ENCODE measurements at places on chromosomes 2 and 18.

DNA sequence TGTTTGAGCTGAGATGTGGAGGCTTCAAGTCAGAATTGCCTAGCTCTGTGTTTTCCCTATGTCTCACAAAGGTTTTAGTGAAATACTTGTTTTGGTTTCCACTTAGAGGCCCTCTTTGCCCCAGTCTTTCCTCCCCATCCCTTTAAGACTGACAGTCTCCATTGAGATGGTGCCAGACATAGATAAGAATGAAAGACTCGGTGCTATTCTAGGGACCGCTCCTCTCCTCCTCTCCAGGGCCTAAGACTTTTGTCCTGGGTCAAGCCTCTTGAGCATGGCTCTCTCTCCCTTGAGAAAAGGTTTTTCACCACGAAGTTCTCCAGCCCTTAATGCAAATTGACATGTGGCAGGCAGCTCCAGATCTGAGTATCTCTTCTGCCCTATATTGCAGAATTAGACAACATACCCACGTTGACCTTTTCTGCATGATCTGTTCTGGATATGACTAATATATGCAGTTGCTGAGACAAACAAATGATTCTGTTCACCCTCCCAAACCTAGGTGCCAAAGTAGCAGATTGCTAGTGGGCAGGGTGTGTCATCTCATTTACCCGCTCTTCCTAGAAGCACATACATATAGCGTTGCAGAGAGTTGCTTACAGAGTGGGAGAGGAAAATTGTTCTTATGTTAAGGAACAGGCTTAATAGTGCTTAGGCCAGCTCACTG lies 47.5 kb upstream of the ACSL3 start:
- DNase-seq, result no peak

GRCh38 chr2:74406035-74406434 lies 15.4 kb downstream of the C2orf81 start:
- DNase-seq, result no peak

DNA sequence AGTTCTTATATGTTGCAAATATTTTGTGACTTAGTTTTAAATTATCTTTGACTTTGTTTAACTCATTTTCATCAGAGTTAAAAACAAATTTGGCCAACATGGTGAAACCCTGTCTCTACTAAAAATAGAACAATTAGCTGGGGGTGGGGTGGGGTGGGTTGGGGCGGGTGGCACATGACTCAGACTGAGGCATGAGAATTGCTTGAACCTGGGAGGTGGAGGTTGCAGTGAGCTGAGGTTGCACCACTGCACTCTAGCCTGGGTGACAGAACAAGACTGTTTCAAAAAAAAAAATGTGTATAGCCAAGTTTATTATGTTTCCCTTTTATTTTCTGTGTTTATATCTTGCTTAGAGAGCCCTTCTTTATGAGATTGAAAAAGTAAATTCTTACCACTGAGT lies 14.2 kb upstream of the LIPG start:
- DNase-seq, result no peak

- no peak for DNase-seq
Observed at GRCh38 chr2:3126171-3126910, 251.3 kb downstream of the EIPR1 start.

GRCh38 chr2:705971-706511 lies 28.8 kb upstream of the TMEM18 start:
- DNase-seq, result no peak

GRCh38 chr18:3060667-3061580 lies 48.0 kb upstream of the LPIN2 start:
- no peak for DNase-seq

GRCh38 chr2:19902216-19902740 lies 495 bp upstream of the TTC32 start:
- DNase-seq, result no peak

DNA sequence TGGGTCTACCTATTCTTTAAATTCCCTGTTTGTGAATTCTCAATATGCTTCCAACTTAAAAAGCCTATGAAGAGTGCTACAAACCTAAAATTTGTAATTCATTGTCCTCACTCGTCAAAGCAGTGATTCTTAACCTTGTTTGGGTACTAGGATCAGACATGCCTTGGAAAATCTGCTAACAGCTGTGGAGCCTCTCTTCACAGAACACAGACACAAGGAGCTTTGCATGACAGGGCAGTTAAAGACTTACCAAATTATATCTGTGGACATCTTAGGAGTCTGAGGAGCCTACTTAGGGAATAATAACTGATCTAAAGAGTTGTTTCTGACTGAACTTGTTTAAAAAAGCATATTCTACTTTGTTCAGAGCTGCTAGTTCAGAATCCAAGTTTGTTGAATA lies 38.1 kb downstream of the TMEM87B start:
- no peak for DNase-seq

DNA sequence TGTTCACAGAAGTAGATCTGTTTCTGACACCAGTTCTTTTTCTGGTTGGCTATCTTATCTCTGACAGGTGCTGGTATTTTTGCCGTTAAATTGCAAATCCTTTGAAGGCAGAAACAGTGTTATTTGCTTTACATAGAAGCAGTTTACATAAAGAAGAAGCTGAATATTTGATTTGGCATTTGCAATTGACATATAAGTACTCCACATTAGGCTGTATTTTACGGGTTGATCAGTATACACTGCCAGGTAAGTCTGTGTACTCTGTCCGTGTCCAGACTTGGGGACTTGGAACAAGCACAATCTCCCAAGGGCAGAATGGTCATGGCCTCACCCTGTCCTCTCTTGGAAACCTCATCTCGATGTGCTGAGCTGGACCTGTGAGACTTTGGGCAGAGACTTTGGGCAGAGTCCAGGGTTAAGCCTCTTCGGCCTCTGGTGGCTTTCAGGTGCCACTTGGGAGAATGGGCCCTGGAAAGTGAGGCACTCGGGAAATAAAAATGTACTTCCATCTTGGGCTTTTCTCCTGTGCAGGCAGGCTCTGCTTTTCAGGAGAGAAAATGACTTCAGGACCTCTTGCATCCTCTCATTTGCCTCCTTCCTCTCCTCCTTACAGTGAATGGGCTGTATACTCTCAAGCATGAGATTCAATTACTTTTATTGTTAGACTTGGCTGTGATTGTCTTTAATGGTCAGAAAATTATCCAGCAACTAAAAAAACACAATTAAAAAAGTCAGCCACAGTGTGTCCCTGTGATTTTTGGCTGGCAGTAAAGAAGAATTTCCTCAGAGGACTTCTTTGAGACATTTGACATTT lies 108.5 kb downstream of the RAPGEF4 start:
- DNase-seq, result no peak

DNA sequence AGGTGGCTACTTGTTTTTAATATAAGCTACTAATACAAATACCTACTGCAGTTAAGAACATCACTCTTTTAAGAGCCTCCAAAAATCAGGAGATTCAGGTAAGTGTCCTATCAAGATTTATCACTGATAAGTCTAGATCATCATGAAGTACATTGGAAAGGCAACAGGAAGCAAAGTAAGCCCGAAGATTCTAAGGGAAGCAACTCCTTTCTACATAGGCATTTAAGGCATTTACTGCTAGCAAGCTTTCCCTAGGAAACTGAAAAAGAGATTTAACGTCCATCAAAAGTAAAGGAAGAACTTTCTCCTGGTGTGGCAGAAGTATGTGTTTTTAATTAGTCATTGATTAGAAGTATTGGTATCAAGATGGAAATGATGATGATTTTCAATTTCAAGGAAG lies 3.7 kb downstream of the STK17B start:
- no peak for DNase-seq

DNA sequence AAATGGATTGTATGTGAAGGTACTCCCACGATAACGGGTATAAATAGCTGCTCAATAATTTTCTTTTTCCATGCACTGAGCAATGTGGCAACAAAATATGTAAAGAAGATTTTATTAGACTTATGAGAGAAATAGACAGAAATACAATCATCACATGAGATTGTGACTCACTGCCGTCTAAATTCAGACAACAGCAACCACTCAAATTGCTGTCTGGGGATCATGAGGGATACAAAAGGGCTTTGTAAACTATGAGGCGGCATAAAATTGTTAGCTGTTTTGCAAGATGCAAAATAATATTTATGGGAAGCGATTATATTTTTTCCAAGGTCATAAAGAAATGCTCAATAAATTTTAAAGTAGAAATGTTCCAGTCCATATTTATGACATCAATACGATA lies 259.1 kb upstream of the AGAP1 start:
- no peak for DNase-seq

DNA sequence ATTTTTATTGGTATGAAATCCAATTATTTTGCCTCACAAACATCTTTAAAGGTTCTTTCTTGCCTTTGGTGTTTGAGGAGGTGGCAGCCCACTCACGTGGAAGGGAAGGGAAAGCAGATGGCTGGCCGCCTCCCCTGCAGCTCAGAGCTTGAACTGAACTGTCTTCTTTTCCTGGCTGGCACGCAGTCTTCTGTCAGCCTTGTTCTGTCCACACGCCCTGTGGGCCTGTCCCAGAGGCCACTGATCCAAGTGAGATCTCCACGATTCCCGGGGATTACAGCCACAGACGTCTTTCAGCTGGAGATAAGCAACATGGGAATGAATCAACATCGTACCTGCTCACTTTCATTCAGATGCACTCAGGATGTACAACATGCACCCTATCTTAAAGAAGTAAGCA lies 73.3 kb downstream of the TMEM18 start:
- DNase-seq, result no peak

- no peak for DNase-seq
Observed at GRCh38 chr2:20584399-20585358, 66.2 kb downstream of the HS1BP3 start.

- DNase-seq, result no peak
Observed at GRCh38 chr2:120001471-120001870, 11.4 kb upstream of the EPB41L5 start.

DNA sequence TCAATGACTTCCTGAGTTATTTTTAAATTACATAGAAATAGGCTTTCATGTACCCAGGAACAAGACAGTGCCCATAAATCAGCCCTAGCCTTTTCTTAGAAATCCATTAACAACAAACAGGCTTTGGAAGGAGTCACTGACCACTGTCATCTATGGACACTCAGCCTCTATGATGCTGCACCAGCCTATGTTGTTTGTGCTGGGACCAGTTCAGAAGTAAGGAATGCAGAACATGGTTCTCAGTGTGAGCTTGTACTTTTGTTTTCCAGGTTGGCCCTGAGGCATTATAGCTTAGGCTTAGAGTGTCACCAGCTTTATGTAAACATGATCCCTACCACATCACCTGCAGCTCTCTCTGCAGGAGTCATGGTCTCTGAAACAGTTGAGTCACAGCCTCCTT lies 335.7 kb upstream of the CDH7 start:
- DNase-seq, result no peak

DNA sequence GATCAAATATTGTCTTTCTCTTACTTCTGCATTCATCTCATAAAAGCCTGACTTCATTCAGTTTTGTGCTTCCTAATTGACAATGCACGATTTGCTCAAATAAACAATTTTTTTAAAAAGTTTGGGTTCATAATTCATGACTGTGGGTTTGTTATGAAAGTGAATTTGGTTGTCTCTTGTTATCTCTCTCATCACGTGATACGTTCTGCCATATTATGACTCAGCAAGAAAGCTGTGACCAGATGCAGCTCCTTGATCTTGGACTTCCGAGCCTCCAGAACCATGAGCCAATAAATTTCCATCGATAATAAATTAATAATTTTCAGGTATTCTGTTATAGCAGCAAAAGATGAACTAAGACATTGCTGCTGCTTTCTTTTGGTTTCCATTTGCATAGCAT lies 156.5 kb upstream of the LRATD1 start:
- DNase-seq, result no peak

DNA sequence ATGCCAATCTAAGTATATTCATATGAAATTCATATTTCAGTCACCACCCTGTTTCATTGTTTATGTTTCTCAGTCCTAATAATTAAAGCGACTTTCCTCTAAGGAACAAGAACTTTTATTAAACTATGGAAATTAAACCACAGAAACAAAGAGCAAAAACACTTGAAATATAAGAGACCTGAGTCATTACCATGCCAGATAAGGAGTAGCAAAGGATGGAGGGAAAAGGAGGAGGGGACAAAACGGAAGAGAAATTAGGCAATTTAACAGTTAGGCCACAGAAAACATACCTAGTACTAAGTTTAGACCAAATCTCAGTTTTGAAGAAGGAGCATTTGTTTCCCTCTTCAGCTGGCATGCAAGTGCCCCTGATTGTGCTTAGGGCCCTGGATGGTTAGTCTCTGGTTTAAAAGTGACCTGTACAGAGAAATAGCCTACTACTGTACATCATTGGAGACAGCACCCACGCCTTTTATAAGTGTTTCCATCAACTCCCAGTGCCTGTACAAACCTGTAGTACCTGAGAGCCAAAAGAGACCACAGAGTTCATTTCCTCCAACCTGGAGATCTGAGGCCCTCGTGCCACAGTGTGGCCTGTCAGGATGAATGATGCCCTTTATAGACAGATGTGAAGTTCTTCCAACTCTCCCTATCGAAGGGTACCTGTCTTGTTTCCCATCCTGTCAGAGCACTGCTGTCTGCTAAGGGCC lies 74.5 kb downstream of the SPATS2L start:
- no peak for DNase-seq

GRCh38 chr2:29450596-29451222 lies 335.5 kb downstream of the CLIP4 start:
- no peak for DNase-seq

- DNase-seq, result no peak
Observed at GRCh38 chr2:239960929-239961661, 64.0 kb downstream of the NDUFA10 start.

DNA sequence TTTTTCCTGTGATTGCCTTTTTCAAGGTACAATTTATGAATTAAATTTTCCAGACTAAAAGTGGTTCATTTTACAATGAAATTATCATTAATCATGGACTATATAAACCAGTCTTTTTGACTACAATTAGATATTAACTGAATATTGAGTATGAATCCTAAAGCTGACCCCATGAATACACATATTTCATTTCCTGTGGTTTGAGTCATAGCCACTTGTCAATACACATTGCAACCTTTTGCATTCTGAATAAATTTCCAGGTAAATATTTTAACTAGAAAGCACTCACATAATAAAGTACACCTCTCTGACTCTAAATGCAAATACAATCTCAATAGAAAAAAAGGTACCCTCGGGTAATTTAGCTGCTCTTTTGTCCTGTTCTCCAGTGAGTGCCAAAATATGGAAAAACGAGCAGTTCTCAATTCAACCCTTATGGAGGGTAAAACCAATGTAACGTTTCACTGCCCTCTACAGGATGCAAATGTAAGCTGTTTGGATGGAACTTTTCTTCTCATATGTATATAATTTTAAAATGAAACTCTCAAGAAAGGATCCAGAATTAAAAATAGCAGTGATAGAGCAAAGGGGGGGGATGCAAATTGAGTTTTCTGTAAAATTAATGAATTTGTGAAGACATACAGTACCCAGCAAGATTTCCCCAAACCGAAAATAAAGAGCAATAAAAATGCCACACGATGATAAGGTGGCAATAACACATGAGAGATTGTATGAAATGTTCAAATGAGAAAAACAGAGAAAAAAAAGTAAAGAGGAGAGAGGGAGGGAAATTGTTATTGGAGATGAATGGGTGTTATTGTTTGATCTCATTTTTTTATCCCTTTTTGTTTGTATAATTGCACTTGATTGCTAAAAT lies 1795.7 kb upstream of the PIK3C3 start:
- DNase-seq, result no peak

- DNase-seq, result no peak
Observed at GRCh38 chr18:66557091-66557490, 46.8 kb downstream of the CDH19 start.

- DNase-seq, result no peak
Observed at GRCh38 chr18:46755315-46756024, 1.4 kb downstream of the ST8SIA5 start.

- DNase-seq, result no peak
Observed at GRCh38 chr2:38215993-38216392, 140.0 kb upstream of the CYP1B1 start.

All from cortex of kidney (tissue), 1 donor.